ENCODE measurements at places on chromosomes 4 and X.

GRCh38 chr4:67615119-67615518 lies 56.6 kb downstream of the STAP1 start:
- DNase-seq = no peak

GRCh38 chr4:1477045-1477840 lies 71.0 kb upstream of the NKX1-1 start:
- no peak for DNase-seq

DNA sequence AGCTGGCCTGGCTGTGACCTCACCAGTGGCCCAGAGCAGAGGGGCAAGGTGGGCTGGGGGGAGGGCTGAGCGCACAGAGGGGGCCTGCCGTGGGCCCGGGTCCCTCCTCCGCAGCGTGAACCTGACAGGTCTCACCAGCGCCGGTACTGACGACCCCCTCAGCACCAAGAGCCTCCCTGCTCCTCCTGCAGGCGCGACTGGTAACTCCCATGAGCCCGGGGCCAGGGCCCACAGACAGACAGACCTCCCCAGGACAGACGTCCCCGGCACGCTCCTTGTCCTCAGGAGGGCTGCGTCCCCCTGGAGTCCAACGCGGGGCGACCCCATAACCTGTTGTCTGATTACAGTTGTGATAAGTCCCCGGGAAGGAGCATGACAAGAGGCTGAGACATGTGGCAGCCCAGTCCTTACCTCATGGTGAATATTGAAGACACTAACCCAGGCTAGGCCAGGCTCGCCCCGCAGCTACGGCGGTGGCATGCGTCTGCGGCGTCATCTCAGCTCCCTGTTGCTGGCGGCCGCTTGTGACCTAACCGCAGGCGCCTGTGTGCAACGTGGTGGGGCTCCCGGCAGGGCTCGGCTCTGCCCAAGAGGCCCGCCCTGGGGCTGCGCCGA lies 8.5 kb downstream of the AKAP17A start:
- DNase-seq = no peak

GRCh38 chr4:1187182-1187581 lies 14.8 kb upstream of the SPON2 start:
- DNase-seq = no peak

DNA sequence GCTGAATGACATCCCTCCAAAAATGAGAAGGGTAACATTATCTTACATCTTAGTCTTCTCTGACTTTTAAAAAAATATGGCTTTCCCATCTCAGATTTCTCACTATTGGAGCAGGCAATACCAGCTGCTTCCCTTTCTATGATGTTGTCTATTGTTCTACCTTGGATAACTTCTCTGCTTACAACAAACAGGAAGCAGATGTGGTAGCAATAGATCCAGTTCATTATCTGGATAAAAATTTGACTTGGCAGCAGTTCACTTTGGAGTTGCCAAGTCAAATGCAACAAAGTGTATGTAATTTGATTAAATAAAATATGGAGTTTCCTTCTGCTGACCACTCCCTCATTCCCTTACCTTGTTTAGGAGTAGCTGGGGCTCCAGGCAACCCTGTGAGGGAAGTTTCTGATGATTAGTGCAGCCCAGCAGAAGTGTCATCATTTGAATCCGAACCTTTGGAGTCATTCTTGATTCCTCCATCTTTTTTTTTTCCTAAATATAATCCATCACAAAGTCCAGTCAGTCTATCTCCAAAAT lies 72.0 kb upstream of the GPRIN3 start:
- DNase-seq = no peak

DNA sequence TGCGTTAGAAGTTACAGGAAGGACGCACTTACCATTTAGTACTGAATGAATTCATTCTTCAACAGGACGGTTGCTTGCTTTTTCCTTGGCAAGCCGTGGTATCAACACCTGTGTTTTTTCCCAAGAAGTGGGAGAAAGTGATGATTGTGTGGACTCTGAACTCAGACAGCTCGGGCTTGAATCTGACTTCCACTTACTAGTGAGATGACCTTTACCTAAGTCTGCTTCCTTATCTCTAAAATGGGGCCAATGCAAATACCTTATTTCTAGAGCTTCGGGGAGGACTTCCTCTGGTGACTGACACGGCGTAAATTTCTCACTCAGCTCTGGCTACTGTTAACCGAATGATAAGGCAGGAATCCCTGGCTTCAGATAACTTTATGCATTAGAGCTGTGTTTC lies 146.8 kb upstream of the RBPJ start:
- no peak for DNase-seq

- no peak for DNase-seq
Observed at GRCh38 chrX:47991263-47992094, 12.3 kb downstream of the ZNF182 start.

GRCh38 chr4:82287720-82288119 lies 86.1 kb downstream of the HNRNPD start:
- DNase-seq = no peak

- no peak for DNase-seq
Observed at GRCh38 chrX:41382714-41383645, 49.0 kb downstream of the DDX3X start.

- DNase-seq = no peak
Observed at GRCh38 chr4:57184378-57185029, 74.3 kb upstream of the IGFBP7 start.

DNA sequence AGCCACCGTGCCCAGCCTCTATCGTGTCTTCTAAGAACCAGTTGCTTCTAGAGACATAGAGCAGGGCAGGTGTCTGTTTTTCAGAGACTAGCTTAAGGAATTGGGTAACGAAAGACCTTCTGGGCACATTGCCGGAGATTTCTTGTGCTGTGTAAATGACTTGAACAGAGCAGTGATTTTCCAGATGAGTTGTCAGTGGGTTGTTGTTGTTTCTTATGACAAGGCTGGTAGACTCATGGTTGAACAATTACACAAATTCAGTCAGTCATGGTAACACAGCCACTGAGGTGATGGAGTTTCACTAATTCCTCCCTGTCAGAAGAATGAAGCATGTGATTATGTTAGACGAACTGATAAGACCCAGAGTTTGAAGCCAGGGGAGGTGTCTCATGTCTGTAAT lies 20.5 kb upstream of the DDX3X start:
- DNase-seq = no peak

Data from liver (tissue), 10 donors.